ENCODE measurements at places on chromosomes 1 and 21. TPM values are rescaled to one million over a fixed set of nuclear protein-coding genes. Genes with fewer than 3 reads are reported as not detected.

- no peak overlapping the region for H3K4me3 ChIP-seq
- no peaks in the 10 kb centered on the region for H3K4me1 ChIP-seq
- H3K27me3 ChIP-seq, result no peaks in the 10 kb centered on the region
- H3K27ac ChIP-seq, result no peak overlapping the region
- no peaks in the 10 kb centered on the region for H3K36me3 ChIP-seq
Measured at GRCh38 chr1:32716312-32717148, 14.0 kb upstream of the SYNC start.

VANGL2 gene
- total RNA-seq, result not detected

DNA sequence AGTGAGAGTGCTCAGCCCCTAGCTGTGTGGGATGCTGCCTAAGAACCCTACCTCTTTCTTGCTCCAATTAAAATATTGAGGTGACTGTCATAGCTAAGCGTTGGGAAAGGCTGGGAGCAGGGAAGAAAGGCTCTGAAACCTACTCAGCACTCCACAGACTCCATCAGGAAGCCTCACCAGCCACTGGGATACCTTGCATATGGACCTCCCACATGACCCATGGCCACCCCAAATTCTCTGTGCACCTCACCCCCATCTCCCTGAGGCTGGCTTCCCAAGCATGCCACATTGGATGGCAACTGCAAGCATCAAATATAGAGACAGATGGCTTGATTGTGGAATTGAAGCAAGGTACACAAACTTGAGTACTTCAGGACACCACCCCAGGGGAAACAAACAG is 41.8 kb downstream of the FLVCR1 start:
- H3K4me3 ChIP-seq, result no peak overlapping the region
- peaks cover 2% of the 10 kb centered on the region for H3K36me3 ChIP-seq
- no peaks in the 10 kb centered on the region for H3K27me3 ChIP-seq
- no peak overlapping the region for H3K27ac ChIP-seq

KCNJ6 gene
- total RNA-seq, result under 0.01 TPM
